ENCODE measurements at places on chromosomes 11 and 22.

DNA sequence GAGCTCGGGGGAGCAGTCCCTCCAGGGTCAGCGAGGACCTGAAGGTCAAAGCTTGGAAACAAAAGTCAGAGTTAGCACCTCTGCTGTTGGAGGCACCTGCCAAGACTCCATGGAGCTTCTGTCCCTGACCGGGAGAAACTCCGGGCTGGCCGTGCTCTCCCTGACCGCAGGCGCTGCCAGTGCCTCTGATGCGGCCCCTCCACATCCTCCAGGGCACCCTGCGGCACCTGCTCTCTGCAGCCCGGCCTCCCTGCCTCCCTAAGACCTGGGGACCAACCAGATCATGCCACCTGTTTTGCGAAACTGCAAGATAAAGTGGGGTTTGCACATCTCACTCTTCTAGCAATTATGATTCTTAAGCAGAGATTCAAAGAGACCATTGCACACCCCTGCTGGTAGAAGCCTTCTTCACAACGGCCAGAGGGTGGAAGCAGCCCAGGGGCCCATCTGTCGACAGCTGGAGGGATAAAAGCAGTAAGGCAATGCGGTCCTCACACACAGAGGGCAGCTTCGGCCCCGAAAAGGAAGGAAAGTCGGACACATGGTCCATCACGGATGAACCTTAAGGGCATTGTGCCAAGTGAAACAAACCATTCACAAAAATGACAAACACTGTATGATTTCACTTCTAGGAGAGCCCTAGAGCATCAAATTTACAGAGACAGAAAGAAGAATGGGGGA is 477.1 kb downstream of the BRD1 start:
- DNase-seq = no peak

DNA sequence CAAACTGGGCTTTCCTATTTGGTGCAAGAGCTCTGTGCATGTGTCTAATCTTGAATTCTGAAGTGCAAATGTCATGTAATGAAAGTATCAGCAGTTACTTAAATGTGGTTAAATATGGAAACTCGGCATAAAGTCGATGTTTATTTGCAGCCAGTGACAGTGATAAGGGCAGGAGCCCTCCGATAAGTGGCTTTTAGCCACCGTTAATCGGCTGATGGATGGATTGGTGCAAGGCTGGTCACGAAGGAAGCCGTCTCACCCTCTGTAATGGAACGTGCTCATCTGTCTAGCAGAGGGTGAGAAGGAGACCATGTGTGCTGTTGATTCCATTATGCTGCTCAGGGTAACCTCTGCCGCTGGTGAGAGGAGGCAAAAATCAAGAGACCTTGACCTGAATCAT is 121.8 kb upstream of the PAX6 start:
- no peak for DNase-seq

- no peak for DNase-seq
Measured at GRCh38 chr22:43277091-43277490, 66.1 kb downstream of the SCUBE1 start.

DNA sequence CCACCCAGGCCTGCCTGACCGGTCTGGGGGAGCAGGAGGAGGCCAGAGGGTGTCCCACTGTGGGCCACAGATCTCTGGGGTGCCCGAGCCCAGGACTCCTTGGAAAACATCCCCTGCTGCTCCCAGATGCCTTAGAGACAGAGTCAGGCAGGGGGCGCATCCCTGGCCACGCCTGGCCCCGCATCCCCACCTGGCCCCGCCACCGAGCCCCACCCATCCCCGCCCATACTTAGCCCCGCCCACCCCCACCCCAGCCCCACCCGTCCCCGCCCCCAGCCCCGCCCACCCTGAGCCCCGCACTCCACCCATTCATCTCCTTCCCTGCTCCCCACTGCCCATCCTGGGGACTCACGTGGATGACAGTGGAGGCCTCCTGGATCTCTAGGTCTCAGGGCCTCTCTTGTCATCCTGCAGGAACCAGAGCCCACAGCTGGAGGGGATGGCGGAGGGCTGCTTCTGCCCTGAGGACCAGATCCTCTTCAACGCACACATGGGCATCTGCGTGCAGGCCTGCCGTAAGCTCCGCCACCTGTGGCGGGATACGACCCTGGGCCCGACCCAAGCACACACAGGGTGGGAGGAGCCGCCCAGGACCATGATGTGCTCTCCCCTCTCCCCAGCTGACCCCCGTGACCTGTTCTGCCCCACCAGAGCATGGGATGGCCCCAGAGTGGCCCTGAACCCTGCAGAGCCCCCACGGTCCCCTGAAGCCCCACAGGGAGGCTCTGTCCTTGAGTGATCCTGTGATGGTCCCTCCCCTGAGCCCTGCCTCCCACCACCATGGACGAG is 33.6 kb downstream of the MUC5B start:
- DNase-seq = no peak

DNA sequence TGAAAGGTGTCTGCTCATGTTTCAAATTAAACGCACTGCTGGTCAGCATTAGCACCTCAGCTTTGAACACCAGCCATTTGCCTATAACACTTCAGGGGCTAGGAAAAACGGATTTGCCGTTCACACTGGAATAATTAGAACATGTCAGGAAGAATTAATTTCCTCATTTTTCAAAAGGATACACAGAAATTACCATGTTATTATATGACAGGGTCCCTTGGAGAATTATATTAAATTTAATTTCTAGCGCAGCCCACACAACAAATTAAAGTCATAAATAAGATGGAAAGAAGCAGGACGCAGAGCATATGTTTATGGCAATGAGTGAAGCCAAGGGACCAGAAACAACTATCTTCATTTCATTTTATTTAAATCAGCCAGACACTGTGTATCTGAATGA is 83.8 kb upstream of the SOX6 start:
- DNase-seq = no peak

- DNase-seq = no peak
Measured at GRCh38 chr11:128262463-128263345, 324.7 kb downstream of the ETS1 start.

DNA sequence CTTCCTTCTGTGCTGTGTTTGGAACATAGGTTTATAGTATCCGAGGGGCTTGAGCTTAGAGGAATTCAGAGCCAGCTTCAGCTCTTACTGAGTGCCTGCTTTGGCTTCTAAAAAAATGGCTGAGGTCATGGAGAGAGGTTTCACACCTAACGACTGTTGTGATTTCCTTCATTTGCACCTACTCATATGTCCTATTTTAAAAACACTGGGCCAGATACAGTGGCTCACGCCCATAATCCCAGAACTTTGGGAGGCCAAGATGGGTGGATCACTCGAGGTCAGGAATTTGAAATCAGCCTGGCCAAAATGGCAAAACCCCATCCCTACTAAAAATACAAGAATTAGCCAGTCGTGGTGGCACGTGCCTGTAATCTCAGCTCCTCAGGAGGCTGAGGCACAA is 38.3 kb upstream of the SYT13 start:
- no peak for DNase-seq

GRCh38 chr11:59206635-59207034 is 6.1 kb downstream of the MPEG1 start:
- peak; percentile 9 for DNase-seq

- no peak for DNase-seq
Measured at GRCh38 chr11:12005061-12005460, 3.4 kb downstream of the DKK3 start.

- DNase-seq = no peak
Measured at GRCh38 chr11:109374441-109374840, 47.5 kb upstream of the C11orf87 start.
